ENCODE measurements at places on chromosomes 7 and 10.

DNA sequence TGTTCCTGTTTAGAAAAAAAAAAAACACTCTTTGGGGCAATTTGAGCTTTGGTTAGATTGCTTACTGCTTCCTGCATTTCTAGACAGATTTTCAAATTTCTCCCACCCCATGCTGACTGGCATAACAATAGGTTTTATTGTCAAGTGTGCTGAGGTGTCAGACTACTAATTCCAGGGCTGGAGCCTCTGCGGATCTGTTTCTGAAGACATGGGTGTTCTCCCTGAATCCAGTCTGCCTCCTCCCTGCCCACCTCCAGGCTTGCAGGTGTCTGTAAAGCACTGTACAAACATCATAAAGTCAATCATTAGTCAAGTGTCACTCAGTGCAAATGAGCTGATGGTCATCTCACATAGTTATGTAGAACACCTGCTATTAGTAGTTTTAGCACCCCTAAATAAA is 292.4 kb downstream of the GATA3 start:
- no peak for DNase-seq

DNA sequence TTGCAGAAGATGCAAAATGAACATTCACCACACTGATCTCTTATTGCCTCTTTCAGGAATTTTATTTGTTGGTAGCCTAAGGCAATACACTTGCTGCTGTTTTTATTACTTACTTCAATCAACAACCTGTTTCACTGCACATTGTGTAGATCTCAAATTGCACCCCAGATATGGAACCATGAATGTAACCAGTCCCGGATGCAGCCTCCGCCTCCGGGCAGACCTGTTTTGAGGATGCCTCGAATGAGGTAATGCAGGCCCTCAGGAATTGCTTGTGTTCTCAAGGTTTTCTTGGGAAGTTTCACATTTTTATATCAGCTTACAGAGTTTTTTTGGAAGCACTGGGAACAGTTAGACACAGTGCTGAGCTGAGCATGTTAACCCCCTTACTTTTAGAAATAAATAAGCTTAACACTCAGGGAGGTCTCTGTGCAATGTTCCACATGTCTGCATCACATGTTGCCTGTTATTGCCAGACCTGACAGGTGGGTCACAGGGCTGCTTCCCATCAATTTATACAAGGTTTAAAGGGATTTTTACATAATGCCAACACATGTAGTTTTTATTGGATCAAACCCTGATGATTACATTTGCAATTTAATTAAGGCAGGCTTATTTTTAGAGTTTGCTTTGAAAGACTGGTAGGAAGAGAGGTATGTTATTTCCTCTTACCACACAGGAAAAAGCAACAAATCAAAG is 193.1 kb upstream of the POM121L12 start:
- DNase-seq = no peak

- no peak for DNase-seq
These were observed 233.9 kb downstream of the POU6F2 start for GRCh38 chr7:39211581-39211980.

GRCh38 chr10:131249238-131249954 is 62.1 kb downstream of the TCERG1L start:
- DNase-seq = no peak

- DNase-seq = no peak
These were observed 17.1 kb downstream of the NPFFR1 start for GRCh38 chr10:70266701-70267100.

GRCh38 chr10:83816942-83817341 is 322.4 kb upstream of the GHITM start:
- DNase-seq = no peak

Data from COR-L47 (cell line).